NCI-H187 (cell line): ENCODE measurements at places on chromosomes 5 and 9.

GRCh38 chr5:122846051-122846550 lies 688 bp downstream of the SNX24 start:
- DNase-seq, result no peak

- DNase-seq, result no peak
Measured at GRCh38 chr5:26761446-26761845, 276.9 kb downstream of the CDH9 start.

DNA sequence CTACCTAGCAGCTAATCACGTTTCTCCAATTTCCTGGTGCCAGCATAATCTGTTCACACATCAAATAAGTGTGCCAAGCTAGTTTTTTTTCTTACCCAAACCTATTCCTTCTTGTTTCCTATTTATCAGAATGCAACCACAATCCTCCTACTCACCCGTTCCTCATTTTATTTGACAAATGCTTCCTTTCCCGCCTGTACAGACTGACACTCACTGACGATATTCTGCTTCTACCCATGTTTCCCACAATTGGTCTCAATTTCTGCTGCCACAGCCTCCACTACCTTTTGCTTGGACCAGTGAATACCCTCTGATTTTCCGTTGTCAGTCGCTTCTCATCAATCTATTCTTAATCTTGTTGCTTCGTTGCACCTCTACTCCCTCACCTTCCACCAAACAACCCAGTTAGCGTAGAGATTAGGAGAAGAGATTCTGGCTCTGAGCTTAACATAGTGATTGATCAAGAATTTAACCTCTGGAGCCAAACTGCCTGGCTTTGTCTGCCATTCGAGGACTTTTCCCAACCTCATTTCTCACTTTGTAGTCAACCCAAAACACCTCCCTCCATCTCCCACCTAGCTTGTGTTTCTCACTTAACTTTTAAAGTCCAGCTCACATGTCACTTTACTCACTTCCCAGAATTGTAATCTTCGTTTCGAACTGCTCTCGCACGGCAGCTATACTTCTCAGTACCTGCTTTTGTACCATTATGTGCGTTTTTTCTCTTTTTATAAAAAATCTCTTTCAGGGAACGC lies 729 bp upstream of the TMEM38B start:
- DNase-seq, result no peak

- DNase-seq, result no peak
Measured at GRCh38 chr9:89978185-89978584, 373.4 kb downstream of the GADD45G start.

- DNase-seq, result no peak
Measured at GRCh38 chr5:178186427-178186826, 744 bp downstream of the GMCL2 start.

DNA sequence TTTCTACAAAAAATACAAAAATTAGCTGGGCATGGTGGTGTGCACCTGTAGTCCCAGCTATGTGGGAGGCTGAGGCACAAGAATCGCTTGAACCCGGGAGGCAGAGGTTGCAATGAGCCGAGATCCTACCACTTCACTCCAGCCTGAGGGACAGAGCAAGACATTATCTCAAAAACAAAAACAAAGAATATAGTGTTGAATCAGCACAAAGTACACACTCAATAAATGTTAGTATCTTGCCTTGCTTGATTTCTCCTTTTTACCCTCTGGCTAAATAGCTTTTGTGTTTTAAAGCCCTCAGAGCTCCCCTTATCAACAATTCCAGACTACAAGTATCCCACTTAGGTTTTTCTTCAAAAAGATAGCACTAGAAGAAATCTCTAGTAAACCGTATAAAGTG lies 37.5 kb upstream of the CCNG1 start:
- DNase-seq, result no peak

DNA sequence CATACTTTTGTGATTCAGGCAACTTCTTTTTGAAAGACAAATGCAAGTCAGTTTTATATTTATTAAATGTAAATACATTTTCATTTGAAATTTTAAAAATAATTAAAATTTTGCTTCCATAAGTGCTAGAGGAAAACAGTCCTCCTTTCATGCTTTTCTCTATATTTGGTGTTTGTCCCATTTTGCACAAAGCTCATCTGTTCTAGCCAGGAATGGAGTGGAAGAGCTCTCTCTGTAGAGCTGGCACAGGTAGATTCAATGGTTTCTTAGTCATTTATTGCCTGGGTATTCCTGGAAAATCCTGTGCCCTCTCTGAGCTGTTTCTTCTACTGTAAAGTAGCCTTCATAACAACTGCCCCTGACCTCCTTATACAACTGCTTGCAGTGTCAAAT lies 267.6 kb upstream of the HAPLN1 start:
- DNase-seq, result no peak

- no peak for DNase-seq
Measured at GRCh38 chr9:91814753-91815152, 135.3 kb downstream of the ROR2 start.

DNA sequence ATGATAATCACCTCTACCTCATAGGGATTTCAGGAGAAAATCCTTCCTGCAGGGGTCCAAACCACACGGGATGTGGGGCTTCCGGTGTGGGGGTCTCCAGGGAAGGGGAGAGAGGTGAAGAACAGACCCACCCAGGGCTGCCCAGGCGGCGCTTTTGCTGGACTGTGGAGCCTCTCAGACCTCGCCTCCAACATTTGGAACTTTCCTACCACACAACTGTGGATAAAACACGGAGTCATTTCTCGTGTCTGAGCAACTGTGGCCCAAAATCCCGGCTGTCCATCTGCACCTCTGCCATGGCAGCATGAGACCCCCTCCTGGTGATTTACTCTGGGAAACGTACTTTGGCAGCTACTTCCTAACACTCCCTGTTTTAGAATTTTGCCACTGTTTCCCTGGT lies 307.8 kb upstream of the IRX4 start:
- DNase-seq, result no peak

- no peak for DNase-seq
Measured at GRCh38 chr9:107175041-107175440, 108.0 kb upstream of the RAD23B start.
